ENCODE measurements at places on chromosomes 5 and 9.
A peak's percentile ranks its signal among the peaks of the same experiment; 100 is the strongest.

GRCh38 chr5:135217669-135218485, 181.2 kb downstream of the MACROH2A1 start:
- DNase-seq: no peak

GRCh38 chr9:137464291-137464999, 5.3 kb upstream of the NSMF start:
- DNase-seq: no peak

DNA sequence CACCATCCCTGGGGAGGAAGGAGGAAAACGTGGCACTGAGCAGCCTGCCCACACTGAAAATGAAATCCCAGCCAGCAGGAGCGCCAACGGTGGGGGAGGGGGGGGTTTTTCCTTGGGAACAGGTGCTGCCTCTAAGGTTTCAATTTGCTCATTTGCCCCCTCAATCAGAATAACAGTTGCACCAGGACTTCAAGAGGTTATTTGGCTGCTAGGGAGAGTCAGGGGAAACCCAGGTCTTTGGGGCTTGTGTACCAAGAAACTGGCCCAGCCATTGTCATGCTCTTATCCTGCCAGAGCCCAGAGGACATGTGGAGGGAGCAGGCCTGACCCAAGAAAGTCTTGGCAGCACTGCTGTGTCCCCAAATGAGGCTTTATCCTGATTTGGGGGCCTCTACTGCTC, 66.5 kb downstream of the NDFIP1 start:
- DNase-seq: no peak

GRCh38 chr9:69771775-69772418, 12.1 kb upstream of the PTAR1 start:
- peak; percentile 53 for DNase-seq

DNA sequence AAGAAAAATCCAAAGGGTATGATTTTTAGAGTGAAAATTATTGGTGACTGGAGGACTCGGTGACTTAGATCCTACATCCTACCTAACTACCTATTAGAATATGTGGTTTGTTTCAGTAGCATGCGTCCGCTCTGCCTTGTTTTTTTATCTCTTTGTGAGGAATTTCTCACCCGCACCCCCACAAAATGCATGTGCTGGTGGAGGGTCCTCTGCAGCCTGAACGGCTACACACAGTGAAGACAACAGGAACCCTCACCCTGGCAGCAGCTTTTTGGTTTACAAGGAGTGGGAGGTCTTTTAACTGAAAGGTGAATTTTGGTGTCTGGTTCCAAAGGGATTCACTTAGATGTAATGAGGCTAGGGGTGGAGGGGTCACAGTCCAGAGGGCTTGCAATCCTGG, 115.5 kb downstream of the GNA14 start:
- no peak for DNase-seq

GRCh38 chr5:14188778-14189177, 45.6 kb downstream of the TRIO start:
- no peak for DNase-seq

- DNase-seq: no peak
These were observed 2.1 kb upstream of the PRDM12 start for GRCh38 chr9:130662099-130662969.

DNA sequence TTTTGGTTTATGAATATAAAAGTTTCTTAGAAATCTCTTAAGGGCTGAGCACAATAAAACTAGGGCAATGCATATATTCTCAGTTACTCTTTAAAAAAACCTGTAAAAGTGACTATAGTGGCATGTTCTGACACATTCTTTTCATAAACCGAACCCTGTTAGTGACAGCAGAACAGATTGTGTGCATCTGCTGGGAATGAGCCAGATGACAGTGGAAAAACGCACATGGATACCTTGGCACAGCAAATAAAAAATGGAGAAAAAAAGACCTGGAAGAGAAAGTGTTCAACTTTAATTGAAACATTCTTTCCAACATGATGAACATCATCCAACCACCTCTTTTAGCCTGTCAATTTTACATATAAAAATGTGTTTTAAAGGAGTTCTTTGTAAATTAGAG, 12.7 kb downstream of the MEF2C start:
- DNase-seq: no peak

GRCh38 chr5:149257889-149258705, 13.6 kb upstream of the AFAP1L1 start:
- DNase-seq: peak; percentile 32

- DNase-seq: peak; percentile 59
These were observed 74.5 kb downstream of the MAPKAP1 start for GRCh38 chr9:125632321-125633115.

DNA sequence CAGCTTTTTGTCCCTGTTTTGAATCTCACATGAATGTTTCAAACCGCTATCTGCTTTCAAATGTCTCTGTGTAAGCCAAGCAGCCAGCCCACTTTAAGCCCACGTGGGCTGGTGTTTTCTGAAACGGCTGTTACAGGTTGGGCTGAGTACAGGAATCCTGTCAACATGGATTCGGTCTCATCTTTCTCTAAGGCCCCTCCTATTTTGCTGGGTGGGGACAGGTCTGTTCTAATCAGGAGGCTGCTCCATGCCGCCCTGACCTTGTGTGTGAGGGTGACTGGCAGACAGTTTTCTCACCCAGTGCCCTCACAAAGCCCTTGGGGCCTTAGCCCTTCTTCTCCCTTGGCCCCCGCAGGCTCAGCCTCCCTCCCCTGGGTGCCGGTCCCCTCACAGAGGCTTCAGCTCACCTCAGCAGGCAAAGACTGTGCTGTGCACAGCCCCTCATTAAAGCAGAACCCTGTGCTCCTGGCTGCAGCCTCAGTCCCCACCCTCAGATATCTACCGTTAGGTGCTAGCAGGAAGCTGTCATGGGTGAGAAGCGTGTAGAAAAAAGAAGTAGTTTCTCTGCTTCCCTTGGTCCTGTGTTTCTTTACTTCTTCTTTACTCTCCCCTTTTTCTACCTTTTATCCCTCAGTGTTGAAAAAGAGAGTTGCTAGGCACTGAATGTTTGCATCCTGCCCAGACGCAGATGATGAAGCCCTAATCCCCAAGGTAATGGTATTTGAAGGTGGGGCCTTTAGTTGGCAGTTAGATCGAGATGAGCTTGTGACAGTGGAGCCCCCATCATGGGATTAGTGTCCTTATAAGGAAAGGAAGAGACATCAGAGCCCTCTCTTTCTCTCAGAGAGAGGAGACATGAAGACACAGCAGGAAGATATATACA, 205.7 kb downstream of the ADAMTS12 start:
- DNase-seq: no peak

DNA sequence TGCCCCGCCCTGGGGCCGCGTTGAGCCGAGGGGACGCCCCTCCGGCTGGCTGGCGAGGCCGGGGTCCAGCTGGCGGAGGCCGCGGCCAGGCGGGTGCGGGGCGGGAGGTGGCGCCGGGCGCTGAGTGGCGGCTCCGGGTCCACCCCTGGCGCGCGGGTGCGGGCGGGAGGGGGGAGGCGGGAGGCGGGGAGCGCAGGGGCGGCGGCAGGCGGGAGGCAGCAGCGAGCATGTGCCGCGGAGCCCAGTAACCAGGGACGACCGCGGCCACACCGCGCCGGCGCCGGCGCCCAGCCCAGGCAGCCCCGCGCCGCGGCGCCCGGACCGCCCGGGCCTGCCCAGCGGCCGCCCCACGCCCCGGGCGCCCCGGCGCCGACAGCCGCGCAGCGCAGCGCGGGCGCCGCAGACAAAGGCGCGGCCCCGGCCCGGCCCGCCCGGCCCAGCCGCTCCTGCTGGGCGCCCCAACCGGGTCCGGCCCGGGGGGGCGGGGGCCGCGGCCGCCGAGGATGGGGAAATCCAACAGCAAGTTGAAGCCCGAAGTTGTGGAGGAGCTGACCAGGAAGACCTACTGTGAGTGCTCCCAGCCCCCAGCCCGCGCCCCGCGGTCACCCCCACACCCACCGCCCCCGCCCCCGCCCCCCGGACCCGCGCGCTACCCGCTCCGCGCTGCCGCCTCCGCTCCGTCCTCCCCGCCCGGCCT, at the start of gene NCS1:
Gene NCS1, plus strand, starts transcription at position 244 of the 697 bp plus-strand sequence. Its CDS starts 260 bp downstream, at position 504.
- DNase-seq: peak; percentile 55

All from amniotic epithelial cell (primary cell).